ENCODE measurements at places on chromosomes 1 and 21.

- no peak for DNase-seq
These were observed 39.3 kb downstream of the TRIM62 start for GRCh38 chr1:33142483-33143064.

DNA sequence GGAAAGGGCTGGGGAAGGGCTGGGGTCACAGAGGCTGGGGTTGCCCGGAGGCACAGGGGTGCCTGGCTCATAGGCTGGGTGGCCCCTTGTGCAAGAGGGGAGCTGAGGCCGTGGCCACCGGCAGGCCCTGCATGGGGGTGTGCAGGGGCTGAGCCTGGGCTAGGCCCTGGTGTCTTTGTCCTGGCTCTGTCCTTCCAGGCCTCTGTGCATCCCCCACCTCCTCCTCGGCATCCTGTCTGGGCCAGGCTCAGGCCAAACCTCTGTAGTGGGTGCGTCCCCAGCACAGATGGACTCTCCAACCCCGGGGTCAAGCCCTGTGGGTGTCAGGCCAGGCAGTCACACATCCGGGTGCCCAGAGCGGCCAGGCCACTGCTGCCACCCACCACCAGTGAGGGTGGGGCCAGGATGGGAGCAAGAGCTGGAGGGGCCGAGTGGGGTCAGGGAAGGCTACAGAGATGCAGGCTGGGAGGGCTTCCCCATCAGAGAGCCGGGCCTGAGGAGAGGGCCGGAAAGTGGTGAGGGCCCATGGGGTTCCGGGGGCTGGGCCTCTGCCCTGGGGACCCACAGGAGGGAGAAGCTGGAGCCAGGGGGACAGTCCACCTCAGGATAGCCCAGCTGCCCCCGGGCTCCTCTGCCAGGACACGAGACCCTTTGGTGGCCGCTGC is 19.4 kb downstream of the PANK4 start:
- DNase-seq = no peak

GRCh38 chr1:46369542-46370213 is 24.4 kb upstream of the FAAH start:
- DNase-seq = no peak

GRCh38 chr1:245677461-245678240 is 522.9 kb downstream of the KIF26B start:
- DNase-seq = no peak

DNA sequence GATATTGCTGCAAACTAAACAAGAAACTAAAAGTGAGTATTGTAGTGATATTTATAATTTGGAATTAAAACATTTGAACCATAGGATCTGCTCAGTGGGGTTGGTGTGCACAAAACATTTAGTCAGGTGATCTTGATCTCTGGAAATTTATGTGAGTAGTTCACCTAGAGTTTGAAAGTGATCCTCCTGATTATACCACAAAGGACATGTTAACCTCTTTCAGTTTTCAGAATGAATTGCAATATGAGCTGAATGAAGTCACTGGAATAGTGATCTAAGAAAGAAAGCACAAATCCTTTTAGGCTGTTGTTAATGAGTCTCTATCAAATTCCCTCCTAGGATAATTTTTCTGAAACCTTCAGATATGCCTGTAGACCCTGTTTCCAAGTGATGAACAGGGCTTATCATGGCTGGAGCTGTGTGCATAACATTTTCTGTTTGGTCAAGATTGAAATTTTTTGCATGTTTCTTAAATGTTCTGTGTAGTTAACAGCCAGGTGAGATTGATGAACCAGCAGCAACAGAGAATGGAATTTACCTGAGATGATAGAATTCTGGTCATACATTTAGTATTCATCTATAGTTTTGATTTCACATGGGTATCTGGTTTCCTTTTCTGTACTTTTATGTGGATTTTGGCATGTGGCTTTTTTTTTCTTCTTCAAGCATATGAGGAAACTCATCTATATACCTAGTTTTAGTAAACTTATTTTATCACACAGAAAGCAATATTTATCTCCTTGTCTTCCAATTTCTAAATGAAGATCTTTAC is 25.5 kb downstream of the CDC14A start:
- DNase-seq = no peak

- DNase-seq = no peak
These were observed 406 bp downstream of the HTR1D start for GRCh38 chr1:23216771-23217420.

- DNase-seq = no peak
These were observed 51.8 kb upstream of the LRP8 start for GRCh38 chr1:53379662-53380002.

GRCh38 chr1:7266561-7266960 is 481.3 kb downstream of the CAMTA1 start:
- DNase-seq = no peak

DNA sequence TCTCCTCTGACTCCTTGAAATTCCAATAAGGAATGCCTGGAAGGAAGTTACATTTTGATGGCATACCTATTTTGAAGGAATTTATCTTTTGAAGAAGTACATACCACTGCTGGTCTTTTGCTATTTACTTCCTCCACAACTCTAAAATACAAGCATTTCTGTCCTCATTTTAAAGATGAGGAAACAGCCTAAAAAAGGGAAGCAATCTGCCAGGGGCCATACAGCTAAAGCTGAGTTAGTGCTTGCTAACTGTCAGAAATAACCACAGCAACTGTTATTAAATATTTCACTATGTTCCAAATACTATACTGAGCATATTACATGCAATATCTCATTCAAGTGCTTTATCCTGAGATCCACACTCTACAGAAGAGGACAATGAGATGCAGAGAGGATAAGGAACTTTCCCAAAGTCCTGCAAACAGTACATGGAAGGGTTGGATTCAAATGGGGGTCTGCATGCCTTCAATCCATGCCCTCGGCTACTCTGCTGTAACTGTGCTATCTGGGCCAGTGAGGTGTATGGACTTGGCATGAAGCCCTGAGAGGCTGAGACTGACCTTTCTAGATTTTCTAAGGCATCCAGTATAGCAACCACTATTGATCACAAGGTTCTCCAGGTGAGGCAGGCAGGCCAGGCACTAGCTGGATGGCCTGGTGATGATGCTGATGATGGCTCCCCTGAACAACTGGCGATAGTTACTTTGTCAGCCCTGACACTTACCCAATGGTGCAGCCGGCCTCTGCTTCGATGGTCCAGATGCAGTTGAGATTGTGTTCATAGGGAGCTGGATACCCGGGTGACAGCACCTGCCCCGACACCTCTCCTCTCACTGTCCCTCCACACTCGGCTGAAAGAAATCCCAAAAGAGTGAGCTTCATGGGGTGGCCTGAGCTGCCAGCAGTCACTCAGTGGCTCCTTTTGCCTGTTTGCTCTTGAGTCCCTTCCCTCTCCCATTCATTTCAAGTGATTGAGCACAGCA is 171.4 kb upstream of the HMGB4 start:
- DNase-seq = no peak

- no peak for DNase-seq
These were observed 54.2 kb downstream of the GLIS1 start for GRCh38 chr1:53684741-53685140.

GRCh38 chr1:221286399-221286798 is 407.2 kb downstream of the HLX start:
- no peak for DNase-seq

GRCh38 chr21:45849651-45850050 is 131.9 kb upstream of the COL6A1 start:
- DNase-seq = no peak

DNA sequence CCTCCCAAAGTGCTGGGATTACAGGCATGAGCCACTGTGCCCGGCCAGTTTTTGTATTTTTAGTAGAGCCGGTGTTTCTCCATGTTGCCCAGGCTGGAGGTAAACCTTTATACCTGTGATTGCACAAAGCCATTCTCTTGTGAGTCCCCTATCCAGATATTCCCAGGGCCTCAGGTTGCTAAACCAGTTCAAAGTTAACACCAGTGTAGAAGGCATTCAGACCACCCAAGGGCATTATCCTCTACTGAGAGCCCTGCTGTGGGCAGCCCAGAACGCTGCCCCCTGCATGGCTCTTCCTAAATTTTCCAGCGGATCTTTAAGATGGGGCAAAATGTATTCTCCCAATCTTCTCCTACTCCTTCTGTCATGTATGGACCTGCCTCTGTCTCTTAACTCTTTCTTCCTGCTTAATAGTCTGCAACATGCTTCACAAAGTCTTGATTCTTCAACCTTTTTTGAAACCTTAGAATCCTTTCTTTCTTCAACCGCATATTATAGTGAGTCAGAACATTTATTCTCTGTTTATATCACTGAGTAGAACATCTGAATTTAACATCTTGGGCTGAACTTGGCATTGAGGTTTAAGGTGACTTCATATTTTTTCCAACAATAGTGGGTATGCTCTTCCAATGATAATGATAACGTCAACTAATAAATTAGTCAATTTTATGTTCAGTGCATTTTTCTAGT is 36.0 kb downstream of the UBE4B start:
- no peak for DNase-seq

DNA sequence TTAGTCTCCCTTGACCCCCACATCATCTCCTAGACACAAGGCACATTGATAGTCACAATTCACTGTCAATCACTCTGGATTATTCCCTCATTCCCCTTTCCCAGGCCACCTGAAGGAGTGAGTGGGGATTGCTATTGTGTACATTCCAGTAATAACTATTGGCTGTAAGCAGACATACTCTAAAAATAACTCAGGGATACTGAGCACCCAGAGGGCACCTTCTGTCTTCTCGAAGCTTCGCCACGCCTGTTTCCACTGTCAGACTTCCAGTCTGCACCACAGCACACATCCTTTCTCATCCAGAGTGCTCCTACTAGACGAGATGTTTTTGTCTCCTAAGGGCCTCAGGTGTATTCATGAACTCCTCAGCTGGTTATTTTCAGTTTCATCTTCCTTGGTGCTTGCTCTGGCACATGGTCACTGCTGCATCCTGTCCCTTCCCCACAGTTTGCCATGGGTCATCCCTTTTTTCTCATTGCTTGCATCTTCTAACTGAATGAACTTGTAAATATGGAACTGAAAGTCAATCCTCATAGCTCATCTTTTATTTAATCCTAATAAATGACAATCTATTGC is 848 bp upstream of the APOBEC4 start:
- DNase-seq = no peak

DNA sequence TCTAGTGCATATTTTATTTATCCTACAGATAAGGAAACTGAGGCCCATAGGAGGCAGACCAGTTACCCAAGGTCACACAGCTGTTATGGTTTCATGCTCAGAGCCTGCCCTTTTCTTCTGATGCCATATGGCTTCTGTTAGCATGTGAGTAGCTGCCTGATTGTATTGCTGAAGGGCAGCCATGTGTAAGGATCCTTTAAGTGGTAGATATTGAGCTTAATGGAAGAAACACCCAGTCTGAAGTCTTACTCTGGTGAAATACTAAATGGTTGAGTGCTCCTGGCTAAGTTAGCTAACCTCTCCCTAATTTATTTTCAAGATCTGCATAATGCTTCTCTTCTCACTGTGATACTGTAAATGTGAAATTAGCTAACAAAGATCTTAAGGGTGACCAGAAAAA is 30.9 kb downstream of the ADAMTS5 start:
- no peak for DNase-seq

DNA sequence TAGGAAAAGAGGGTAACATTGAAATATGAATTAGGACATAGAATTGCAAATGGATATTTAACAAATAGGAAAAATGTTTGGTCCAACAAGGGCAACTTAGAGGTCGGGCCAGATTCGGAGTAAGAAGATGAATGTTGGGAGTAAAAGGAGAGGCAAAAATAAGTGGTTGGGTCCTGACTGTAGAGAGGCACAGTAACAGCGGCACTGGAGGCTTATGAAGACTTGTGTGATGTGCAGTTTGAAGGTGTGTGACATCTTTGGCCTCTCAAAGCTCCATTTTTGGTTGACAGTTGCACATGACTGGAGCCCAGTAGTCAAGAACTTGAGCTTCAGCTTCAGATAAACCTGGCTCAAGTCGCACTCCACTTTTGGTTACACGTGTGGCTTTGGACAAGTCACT is 109.9 kb upstream of the PAXBP1 start:
- no peak for DNase-seq

GRCh38 chr1:2952371-2952770 is 68.9 kb upstream of the ACTRT2 start:
- DNase-seq = no peak

- no peak for DNase-seq
These were observed 7.9 kb upstream of the AMPD1 start for GRCh38 chr1:114703242-114703641.

- no peak for DNase-seq
These were observed 236.9 kb downstream of the RPS6KC1 start for GRCh38 chr1:213287987-213288386.

DNA sequence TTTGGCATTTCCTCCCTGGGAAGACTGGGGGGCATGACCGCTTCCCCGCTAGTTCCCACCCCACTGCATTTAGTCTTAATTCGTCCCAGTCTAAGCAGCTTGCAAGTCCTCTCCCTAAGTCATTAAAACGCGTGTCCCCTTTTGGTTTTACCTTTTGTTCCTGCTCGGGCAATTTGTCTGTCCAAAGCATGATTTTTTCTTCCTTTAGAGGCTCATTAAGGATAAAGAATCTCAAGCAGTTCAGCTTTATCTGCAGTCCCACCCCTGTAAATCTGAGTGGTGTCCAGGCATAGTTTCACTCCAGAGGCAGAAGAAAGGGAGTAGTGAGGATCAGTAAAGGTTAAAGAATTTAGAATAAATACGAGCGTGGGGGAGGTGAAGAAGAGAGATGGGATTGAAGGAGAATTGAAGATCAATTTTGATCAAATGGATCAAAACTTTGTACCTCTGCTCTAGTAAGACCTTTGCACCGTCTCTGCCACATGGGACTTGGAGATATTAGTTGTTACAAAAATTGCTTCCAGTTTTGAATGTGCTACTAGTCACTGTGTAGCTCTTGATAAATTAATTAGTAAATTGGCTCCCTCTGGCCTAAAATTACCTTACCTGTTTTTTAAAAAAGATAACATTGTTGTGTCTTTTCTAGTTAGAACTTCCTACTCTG is 989 bp upstream of the ETV3 start:
- no peak for DNase-seq

- no peak for DNase-seq
These were observed 296.6 kb downstream of the OMA1 start for GRCh38 chr1:58249737-58250586.

- peak; percentile 35 for DNase-seq
These were observed 37.7 kb downstream of the KIAA0040 start for GRCh38 chr1:175154629-175155472.

DNA sequence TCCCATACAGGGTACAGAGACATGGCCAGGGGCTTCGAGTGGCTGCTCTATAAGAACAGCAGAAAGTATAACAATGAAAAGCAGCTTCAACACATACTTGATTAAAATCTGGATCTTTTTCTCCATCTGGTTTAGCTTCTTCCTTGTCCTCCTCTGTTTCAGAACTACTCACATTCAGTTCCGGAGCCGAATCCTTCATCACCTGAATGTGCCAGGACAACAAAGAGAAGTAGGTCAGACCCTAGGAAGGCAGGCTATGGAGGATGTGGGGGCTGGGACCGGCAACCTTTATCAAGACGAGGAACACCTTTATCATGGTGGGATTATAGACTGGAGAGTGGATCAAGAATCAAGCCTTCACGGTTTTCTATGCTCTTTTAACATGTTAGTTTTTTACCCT is 32.2 kb upstream of the RAP1GAP start:
- no peak for DNase-seq

DNA sequence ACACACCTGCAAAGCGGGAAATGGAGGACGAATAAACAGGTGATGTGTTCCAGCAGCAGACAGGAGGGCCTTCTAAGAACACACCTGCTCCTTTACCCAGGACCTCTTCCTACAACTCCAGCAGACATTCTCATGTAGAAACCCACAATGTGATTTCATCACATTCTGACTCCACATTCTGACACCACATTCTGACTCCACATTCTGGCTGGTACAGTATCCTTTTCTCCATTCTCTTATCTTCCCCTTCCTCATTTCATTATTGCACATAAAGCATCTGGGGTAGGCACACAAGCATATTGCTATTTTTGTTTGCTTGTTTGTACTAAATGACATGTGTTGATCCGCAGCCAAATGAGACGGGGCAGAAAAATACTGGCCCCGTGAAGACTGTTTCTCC is 3.6 kb upstream of the ZNF124 start:
- DNase-seq = no peak
